ENCODE measurements at places on chromosomes 2 and 18.

DNA sequence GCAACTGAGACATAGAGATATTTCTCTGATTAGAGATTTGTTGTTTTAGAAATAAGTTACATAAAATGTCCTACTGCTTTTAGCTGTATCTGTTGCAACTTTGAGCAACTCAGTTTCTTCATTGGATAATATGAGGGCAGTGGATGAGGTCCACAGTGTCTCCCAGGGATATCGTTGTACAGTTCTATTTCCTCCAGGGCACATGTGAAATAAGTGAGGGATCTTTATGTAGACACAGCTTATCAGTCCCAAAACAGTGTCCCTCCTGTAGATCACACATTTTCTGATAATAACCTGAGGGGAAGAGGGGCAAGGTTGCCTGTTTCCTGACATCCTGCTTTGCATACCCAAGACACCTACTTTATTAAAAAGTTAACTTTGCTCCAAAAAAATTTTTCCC lies 1231.2 kb upstream of the ZEB2 start:
- DNase-seq = no peak

GRCh38 chr18:57915248-57915647 lies 112.1 kb upstream of the ATP8B1 start:
- no peak for DNase-seq

DNA sequence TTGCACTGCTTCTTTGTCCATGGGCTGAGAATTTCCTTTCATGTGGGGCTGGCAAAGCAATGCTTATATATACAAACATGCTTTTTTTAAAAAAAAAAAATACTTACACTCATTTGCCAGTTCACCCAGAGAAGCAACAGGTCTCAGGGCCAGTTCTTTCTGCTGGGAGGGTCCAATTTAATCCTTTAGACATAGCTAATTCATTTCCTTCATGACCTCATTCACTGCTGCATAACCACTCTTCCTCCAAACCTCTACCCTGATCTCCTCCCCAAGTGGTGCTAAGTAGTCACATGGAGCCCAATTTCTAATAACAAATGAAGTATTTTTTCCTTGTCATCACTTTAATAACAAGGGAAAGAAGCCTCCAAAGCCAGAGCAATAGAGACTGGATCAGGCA lies 17.1 kb upstream of the TMEM178A start:
- no peak for DNase-seq

GRCh38 chr2:133135035-133135654 lies 433.1 kb downstream of the NCKAP5 start:
- no peak for DNase-seq

GRCh38 chr2:96831679-96832078 lies 12.1 kb downstream of the ANKRD23 start:
- no peak for DNase-seq

DNA sequence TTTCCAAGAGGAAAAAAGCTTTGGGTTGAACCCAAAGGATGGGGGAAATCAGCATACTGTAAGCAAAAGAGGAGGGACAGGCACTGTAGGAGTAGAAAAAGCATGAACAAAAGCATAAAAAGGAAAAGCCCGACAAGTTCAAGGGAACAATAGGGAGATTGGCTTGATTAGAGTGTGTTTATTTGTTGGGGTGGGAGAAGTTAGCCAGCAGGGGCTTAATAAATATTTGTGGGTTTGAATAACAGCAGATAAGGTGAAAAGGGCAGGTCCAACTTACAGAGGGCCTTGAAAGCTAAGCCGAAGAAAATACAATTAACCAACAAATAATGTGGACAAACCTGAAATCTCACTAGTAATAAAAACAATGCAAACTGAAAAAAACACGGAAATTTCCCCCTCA lies 126.7 kb downstream of the THADA start:
- no peak for DNase-seq

GRCh38 chr2:62658891-62659290 lies 46.6 kb upstream of the EHBP1 start:
- DNase-seq = no peak

DNA sequence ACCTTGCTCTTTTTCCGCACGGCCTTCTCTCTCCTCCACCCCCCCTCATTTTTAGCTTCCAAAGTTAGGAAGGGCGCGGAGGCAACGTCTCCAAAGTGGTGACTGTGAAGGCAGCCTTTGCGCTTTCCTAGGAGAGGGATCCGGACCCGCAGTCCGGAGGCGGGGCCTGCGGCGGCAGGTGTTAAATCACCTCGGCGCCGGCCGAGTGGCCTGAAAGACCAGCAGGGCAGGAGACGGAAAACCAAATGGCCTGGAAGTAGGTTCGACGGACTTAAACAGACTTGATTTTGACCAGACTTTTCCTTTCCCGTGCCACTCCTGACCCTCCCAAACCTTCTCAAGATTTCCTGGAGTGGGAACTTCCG lies 615 bp downstream of the GORASP2 start:
- DNase-seq = peak; percentile 8

DNA sequence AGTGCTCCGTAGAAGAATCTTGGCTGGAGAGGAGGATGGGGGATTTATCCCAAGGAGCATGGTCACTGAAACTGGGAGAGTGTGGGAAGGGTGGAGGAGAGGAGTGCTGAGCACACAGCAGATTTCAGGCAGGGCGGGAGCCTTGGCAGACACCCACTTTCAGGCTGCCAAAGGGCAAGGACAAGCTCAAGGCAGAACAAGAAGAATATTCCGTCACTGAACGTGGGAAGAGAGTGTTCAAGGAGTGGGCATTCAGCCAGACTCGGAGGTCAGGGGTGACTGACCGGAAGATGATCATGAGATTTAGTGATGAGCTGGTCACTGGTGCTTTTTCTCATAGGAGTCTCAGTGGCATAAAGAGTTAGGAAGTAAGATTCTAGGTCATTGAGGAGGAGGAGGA lies 136.2 kb upstream of the RASGRP3 start:
- DNase-seq = no peak

- no peak for DNase-seq
Observed at GRCh38 chr2:169649278-169649677, 44.9 kb downstream of the CFAP210 start.

- DNase-seq = no peak
Observed at GRCh38 chr2:105194022-105194675, 47.4 kb upstream of the GPR45 start.

- peak; percentile 97 for DNase-seq
Observed at GRCh38 chr18:49656073-49656692, 94.3 kb downstream of the LIPG start.

DNA sequence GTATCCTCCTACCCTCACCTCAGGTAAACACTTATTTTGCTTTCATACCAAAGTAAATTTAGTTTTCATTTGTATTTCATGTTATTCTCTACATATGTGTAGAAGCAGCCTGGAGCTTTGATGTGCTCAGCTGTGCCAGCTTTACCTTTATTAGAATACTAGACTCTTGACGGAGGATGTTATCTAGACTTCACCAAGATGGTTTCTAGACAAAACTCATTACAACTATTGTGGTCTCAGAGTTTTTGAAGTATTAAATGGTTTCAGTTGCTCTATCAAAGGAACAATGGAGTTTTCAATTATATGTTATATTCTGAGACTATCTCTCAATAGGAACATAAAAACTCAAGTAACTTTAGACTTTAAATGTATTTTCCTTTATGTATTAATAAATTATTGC lies 5.0 kb upstream of the IL18RAP start:
- no peak for DNase-seq

DNA sequence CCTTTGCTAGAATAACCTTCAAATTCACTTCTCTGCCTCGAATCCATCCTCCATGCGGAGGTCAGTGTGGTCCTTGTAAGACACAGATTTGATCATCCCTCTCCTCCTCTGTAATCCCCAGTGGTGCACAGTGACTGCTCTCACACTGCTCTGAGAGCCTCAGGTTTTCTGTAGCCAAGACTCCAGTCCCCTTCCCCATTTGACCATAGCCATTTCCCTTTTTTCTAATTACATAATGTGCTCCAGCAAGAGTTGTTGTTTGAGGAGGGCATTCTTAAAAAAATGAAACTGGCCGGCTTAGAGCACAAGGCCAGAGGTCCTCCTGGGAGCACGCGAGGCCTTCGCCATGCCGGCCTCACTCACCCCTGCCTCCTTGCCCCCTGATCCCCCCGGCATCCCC lies 34.7 kb upstream of the LPIN1 start:
- no peak for DNase-seq

DNA sequence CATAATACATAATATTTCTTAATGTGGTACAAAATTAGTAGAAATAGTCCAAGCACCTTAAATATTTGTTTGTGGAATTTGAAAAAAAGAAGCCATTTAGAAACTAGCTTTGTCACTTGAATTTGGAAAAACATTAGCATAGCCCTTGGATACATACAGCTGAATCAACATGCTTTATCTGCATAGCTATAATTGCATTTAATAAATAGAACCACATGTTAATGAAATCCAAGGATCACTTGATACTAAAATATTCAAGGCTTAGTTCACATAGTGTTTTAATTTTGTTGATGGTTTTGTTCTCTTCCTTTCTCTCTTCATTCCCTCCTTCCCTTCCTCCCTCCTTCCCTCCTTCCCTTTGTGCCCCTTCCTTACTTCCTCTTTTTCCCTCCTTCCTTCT lies 169.4 kb upstream of the NRXN1 start:
- no peak for DNase-seq

DNA sequence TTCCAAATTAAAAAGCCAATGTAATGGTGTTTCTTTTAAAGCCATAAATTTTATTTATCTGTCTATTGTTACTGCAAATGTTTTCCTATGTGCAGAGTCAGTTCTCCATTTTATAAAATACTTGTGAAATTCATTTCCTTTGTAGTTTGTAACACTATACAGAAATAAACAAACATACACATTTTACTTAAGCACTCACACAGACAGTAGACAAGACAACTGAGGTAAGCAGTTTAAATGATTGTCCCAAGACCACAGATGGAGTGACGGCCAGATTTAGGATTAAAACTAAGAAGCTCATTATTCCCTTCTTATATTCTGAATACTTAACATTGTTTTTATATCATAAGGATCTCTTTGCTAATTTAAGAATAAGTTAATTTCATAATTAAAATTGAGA lies 100.9 kb downstream of the BAZ2B start:
- DNase-seq = no peak

DNA sequence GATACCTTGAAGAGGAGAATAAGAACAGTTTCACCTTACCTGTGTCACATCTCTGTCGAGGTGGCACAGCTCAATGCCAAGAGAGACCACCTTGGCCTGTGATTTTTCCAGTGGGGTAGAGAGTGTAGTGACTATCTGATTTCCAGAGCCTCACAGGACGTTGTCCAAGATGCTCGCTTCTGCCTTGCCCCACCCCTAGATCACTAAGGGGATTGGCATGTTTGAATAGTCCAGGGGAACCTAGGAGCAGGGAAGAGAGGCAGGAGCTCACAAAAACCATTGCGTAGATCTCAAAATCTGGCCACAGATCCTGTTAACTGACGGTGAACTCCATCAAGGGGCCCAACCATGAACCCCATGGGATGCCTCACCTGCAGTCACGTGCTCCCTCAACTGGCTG lies 24.2 kb downstream of the TMEM178A start:
- no peak for DNase-seq

DNA sequence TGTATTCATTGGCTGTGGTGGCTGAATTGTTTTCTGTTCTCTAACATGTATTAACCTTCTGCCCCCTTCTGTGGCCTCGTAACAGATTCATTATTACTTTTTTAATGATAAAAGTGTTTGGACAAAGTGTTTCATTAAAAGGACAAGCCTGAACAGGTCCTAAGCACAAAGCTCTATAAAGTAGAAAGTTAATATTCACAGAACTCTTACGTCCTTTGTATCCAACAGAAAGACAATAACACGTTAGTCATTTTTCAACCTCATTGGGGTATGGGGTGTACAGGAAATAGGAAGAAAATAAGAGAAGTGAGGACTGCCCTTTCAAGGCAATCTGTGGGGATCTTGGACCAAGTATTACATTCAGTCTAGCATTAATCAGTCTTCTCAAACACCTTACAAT lies 105.5 kb upstream of the RGPD4 start:
- DNase-seq = no peak

GRCh38 chr2:6470518-6470917 lies 395.2 kb downstream of the CMPK2 start:
- no peak for DNase-seq

DNA sequence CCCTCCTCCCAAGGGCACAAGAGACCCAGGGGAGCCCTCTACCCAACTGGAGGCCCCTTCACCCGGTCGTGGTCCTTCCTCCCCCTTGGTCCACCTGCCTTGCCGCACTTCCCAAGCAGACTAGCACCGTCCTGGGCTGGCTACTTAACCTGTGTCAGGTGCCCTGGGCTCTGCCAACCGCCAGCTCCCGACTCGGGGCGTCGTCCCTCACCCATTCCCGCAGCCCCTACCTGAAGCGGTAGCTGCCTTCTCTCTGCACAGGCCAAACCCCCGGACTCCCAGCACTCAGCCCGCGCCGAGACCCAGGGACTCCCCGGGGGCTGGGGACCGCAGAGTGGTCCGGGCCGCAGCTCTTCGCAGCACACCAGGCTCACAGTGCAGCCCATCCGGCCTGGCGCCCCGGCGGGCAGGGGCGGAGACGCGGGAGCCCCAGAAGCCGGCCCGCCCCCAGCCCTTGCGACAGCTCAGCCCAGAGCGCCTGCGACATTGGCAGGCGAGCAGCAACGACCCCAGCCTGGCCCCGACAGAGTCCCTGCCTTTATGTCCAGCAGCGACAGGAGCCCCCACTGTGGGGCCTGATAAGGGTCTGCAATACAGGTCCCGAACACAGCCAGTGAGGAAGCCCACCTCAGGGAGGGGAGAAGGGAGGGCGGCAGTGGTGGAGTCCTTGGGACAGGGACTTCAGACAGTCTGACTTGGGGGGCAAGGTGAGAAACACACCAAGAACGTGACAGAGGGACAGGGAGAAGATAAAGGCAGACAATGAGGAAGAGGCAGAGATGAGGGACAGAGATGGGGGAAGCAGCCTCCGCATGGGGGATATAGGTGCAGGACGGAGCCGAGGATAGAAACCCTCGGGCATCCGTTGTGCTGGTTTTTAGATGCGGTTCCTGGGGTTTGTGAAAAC lies 31.0 kb upstream of the TNS1 start:
- DNase-seq = no peak

DNA sequence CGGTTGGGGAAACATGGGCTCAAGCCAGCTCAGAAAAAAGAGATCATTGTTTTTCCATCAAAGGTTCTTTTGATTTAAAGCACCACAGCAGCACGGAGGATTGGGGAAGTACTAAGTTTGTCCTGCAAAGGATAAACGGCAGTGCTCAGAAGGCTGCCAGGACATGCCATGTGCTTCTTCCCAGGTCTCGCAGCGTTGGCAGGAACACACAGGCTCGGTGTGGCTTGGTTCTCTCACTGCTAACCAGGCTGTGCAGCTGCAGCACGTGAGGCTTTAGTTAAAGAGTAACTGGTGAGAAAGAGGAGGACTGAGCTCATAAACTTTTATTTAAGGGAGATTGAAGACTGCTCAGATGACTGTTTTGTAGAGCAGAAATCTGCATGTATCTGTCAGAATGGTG lies 264.3 kb downstream of the TSN start:
- DNase-seq = no peak

DNA sequence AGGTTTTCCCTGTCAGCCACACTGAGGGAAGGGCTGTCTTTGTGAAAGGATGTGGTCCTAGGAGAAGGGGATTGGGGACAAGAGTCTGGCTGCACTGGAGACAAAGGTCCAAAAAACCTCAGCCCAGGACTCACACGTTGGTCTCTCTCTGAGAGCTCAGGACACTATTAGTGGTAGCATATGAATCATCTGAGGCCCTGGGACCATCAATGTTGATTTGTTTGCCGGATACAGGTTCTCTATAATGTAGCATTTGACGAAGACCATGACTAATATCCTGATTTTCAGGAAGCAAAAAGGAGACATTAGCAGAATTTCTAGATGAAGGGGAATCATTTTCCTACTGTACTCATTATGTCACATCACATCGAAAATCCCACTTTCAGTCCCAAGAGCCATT lies 22.2 kb upstream of the DNAH6 start:
- peak; percentile 54 for DNase-seq

GRCh38 chr2:30265052-30266015 lies 34.0 kb downstream of the LBH start:
- no peak for DNase-seq

Measured in RCC 7860 (cell line).